NCI-H187 (cell line): ENCODE measurements at places on chromosomes 5 and 9.

DNA sequence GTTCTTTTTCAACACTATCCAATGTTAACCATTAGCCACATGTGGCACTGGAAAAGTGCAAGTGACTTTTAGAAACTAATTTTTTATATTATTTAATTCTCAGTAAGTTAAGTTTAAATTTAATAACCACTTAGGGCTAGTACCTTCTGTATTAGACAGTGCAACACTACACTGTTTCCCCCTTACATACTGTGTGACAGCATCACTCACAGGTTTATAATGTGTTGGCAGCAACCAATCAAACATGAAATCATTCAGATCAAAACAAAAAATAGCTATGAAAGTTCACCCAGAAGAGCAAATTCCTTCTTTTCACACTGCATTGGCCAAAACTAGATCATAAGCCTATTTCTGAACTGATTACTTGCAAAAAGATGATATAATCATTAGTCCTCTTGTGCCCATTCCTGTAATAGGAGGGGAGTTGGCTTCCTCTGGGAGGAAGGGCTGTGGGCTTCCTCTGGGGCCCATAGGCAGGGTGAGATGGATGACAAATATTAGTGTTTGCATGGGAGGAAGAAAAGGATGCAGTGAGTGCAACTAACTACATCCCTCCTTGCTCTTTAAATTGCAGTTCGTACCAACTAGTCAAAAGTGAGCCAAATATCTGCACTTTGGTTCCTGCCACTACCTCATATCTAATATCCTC lies 708.1 kb upstream of the RGMB start:
- DNase-seq = no peak

DNA sequence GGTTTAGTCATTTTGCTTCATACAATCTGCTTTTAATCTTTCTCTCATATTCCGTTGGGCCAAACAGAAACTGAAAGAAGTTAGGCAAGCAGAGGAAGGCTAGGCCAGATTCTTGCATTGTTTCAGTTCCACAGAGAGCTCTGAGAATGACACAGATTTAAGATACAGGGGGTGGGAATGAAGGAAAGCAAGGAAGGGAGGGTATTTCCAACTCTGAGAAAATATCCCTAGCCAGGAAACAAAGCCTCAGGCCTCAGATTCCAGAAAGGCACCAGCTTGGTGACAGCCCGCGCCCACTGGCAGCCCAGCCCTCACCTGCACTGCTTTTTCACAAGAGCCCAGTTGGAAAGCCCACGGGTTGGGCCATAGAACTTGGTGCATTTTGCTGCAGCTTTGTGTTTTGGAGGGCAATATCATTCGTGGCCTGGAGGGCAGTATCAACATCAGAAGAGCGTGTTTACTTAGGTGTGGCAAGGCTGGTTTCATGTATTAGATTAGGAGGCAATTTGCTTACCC lies 63.5 kb downstream of the ENC1 start:
- DNase-seq = no peak

DNA sequence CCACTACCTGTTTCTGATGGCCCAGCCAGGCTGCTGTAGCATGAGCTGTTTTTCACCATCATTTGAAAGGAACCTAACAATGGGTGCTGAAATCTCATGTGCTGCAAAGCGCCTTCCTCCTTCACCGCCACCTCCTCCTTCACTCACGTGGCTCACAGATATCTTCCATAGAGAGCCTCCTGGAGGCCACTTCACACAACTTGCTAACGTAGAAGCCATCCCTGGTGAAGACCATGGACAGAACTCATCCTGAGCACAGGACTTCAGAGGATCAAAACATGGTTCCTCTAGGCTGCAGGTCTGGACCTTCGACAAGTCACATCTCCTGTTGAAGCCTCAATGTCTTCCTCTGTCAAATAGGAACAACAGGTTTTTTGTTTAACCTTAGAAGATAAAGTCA lies 155.5 kb upstream of the RAD23B start:
- no peak for DNase-seq

GRCh38 chr5:82068723-82069122 lies 96.9 kb downstream of the ATG10 start:
- no peak for DNase-seq

DNA sequence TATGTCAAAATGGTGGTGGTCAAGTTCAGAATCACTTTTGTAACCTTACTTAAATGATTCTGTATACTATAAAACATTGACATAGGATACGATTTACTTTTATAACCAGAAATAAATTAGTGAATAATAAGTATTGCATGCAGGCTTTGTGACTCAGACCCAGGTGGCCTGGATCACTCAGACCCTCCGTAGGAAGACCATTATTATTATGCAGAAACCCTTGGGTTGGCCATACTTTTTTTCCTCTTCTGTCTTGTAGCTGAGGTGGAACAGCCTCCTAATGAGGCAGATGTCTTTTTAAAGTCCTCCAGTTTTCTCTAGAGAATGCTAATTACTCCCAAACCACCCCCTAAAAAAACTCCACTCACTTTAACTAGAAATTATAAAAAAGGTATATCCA lies 121.9 kb downstream of the LPAR1 start:
- DNase-seq = no peak

DNA sequence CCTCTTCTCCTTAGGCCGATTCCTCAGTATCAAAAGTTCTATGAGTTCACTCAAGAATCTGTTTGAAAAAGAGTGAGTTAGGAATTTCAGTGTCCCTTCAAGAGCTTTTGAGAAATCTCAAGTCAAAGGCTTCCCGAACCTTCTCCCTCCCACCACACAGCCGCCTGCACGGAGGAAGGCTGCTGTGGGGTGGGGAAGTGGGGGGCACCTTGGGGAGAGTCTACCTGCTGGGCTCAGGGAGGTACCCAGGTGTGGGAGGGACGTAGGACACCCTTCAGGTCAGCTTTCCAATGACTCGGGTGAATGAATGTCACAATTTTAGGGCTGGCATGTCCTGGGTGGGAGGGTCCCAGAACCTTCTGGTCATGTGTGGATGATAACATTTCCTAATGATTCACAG lies 17.5 kb downstream of the CXCL14 start:
- no peak for DNase-seq

GRCh38 chr5:98460536-98460935 lies 312.9 kb upstream of the RGMB start:
- DNase-seq = no peak

DNA sequence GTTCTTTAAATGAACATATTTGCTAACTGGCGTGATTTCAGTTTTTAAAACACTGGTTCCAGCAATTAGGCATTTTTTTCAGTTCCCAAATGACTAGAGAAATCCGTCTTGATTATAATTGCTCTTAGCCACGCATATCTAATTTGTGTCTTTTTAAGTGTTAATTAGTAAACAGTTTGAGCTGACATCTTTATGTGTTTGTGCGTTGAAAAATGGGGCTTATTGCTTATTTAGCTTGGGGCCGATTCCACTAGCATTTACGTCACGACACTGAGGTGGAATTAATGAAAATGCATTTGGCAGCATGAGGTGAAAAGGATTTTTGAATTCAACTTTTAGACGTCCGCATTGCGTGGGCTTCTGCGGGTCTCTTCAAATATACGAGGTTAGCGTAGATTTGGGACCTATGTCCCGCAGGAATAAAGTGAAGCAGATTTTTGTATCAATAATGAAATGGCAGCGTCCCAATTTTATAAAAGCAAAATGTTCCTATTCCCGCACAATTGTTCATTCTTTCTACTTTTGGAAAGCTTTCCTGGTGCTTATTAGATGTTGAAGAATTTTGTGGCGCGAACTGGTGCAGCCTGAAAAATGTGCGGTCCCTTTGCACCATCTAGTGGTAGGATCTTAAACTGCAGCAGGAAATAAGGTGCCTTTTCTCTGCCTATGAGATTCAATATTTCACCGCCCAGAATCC lies 122.7 kb upstream of the LMX1B start:
- no peak for DNase-seq

DNA sequence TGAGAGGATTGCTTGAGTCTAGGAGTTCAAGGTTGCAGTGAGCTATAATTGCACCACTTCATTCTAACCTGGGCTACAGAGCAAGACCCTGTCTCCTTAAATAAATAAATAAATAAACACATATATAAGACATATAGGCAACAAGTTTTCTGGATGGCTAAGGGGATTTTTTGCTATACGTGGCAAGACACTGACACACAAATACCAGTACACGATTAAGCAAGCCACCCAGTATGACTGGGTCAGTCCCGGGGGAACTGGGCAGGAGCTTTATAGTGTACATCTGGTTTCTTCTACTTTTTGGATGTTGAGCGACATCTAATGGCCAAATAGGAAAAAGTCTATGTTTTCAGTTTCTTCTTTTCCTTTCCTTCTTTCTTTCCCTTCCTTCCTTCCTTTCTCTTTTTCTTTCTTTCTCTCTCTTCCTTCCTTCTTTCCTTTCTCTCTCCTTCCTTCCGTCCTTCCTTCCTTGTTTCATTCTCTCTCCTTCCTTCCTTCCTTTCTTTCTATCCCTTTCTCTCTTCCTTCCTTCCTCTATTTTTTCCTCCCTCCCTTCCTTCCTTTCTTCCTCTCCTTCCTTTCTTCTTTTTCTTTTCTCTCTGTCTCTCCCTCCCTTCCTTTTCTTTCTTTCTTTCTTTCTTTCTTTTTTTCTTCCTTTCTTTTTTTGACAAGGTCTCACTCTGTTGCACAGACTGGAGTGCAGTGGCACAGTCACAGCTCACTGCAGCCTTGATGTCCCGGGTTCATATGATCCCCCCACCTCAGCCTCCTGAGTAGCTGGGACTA lies 47.0 kb upstream of the PLIN2 start:
- no peak for DNase-seq

GRCh38 chr5:91070761-91071550 lies 312.2 kb downstream of the ARRDC3 start:
- DNase-seq = no peak

DNA sequence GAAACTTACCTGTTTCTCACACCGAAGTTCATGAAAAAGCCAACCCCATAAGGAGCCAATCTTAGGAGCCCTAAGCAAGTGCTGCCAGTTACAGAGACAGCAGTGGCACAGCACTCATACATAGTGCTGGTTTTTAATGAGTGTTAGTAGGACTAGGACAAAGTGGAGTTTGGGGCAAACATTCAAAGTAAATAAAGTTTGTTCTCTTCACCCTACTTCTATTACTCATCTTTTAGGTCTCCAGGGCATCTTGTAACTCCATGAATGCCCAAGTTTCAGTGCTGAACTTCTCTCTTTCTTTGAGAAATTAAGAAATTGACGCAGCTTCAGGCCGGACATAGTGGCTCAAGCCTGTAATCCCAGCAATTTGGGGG lies 584.7 kb downstream of the EBF1 start:
- DNase-seq = no peak

DNA sequence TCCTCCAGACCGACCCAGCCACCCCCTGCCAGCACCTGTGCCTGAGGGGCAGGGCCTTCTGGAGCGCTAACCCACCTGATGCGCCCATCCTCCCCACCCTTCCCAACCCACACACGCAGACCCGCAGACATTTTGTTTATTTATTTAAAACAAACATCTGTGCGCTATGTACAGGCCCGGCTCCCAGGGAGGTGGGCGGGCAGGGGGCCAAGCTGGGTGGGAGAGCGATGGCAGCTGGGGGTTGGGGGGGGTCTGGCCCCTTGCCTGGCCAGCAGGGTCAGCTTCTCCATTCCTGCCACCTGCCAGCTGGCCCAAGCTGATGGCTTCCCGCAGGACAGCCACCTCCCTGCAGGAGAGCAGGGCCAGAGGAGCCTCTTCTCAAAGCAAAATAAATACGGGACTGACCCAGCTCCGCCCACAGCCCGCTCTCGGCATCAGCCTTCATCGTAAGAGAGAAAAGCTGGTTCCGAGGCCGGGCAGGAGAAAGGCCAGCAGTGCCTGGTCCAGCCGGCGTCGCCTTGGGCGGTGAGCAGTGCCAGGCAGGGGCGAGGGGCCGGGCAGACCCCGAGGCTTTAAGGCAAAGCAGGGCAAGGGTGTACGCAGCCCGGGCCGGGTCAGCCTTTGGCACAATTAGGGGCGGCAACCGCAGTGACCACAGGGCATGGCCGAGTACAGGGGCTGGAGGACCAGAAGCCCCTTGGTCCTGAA lies 10.9 kb upstream of the CLIC3 start:
- DNase-seq = no peak

GRCh38 chr9:124457079-124457886 lies 7.0 kb downstream of the ADGRD2 start:
- no peak for DNase-seq

DNA sequence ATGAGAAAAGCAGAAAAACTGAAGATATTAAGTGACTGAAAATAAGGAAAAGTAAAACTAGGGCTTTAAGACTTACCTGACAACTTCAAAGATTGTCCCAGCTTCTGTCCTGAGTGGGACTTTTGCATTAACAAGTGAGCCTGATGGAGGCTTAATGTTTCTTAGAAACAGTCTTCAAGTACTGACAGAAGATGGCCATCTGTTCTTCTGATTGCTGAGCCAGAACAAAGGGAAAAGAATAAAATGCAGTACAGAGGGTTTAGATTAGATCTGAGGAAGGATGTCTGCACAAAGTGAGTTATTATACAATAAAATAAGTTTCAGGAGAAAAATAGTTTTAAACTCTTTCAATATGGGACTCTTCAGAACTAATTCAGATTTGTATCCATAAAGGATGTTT lies 500.7 kb downstream of the CETN3 start:
- no peak for DNase-seq

- DNase-seq = no peak
These were observed 75.7 kb downstream of the WNK2 start for GRCh38 chr9:93259490-93260262.

DNA sequence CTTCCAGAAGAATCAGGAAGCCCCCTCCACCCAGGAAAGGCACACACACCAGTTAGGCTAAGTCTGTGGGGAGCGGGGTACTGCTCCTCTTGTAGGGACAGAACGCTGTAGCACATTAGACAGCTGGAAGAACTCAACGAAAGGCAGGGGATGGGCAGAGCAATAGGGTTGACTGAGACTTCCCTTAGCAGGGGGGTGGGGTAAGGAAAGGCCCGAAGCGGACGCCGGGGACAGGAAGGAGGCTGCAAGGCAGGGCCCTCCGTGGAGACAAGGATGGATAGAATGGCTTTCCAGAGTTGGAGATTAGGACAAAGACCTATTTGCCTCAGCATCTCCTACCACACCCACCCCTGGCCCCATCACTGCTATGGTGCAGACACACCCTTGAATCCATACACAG lies 14.3 kb downstream of the CNTFR start:
- no peak for DNase-seq

DNA sequence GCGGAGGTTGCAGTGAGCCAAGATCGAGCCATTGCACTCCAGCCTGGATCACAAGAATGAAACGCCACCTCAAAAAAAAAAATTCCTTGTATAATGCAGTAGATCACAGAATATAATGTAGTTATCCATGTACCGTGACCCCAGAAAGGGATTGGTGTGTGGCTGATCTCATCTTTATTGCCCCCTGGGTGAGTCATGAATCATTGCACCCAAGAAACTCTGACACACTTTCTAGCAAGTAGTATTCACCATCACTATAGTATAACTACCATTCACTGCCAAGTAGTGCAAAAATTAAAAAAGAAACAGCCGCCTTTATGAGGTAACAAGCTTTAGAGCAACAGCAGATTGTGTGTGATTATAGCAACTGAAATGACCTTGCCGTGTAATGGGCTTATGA lies 23.7 kb upstream of the ANKH start:
- no peak for DNase-seq

DNA sequence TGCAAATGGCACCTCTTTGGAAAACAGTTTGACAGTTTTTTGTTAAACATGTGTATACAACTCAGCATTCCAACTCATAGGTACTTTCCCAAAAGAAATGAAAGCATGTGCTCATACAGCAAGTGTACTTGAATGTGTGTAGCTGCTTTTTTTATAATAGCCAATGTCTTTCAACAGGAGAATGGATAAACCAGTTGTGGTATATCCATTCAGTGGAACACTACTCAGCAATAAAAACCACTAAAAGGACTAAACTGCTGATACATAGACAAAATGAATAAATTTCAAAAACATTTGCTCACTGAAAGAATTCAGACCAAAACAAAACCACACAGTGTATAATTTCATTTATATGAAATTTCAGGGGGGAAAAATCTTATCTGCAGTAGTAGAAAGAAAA lies 267.3 kb downstream of the NR2F1-AS1 start:
- no peak for DNase-seq
